Activated T-helper 1 cell treated with anti-CD3 and anti-CD28 coated beads, Interleukin-2, amount 50 U/mL, for 16 hours (primary cell): ENCODE measurements at places on chromosomes 1 and 21.
A peak's percentile ranks its signal among the peaks of the same experiment; 100 is the strongest.

DNA sequence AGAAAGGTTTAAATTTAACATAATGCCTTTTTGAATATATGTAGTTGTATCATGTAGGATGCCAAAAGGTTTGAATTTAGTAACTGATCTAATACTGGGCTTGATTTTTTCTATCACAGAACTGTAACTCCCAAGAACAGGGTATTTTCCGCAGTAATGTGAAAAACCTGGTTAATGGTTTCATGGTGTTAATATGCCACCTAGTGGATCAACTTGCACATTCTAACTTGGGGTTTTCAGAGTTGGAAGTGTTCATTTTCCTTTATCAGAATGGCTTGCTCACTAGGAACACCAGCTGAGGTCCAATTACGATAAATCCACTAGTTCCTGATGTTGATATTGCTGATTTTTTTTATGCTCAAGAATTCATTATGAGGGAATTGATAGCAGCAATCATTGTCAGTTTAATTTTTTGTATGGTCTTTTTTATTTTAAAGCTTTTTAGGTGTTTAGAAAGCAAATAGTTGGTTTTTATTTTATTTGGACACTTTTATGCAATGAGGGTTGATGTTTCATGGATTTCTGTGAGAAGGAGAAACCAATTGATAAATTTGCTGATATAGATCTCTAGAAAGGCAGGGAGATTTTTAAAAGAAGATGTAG, 157.2 kb downstream of the PLA2G4A start:
- no peak for DNase-seq

- DNase-seq: no peak
These were observed 39.1 kb downstream of the TYW3 start for GRCh38 chr1:74771913-74772515.

DNA sequence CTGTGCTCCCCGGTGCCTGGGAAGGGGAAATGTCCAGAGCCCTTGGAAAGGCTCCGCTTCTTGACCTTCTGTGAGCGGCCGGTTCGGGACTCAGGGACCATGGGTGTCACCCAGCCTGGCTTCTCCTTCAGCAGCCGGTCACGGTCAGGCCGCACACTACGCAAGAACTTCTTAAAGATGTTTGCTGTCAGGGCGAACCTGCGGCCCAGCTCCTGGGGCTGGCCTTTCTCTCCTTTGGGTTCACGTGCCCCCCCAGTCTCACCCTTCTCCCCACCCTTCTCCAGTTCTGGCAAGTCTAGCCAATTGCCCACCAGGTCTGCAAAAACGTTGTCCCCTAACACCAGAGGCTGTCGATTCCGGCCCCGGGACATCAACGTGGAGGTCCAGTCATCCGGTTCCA, 12.1 kb downstream of the INKA2 start:
- DNase-seq: no peak

GRCh38 chr1:176826265-176826664, 338.2 kb downstream of the ASTN1 start:
- DNase-seq: no peak

DNA sequence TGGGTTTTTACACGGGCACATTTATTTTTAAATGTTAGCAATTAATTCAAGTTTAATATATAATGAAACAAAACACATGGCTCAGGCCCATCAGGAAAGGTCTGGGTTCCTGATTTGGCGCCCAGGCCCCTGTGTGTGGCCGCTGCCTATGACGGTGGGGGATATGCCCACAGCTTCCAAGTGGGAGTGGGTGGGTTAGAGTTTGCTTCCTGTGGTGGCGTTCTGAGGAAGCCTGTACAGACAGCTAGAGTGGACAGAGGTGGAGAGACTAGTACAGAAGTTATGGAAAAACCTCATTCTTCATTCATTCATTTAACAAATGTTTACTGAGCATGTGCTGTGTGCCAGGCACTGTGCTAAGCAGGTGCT, 22.4 kb upstream of the EPS8L3 start:
- no peak for DNase-seq

DNA sequence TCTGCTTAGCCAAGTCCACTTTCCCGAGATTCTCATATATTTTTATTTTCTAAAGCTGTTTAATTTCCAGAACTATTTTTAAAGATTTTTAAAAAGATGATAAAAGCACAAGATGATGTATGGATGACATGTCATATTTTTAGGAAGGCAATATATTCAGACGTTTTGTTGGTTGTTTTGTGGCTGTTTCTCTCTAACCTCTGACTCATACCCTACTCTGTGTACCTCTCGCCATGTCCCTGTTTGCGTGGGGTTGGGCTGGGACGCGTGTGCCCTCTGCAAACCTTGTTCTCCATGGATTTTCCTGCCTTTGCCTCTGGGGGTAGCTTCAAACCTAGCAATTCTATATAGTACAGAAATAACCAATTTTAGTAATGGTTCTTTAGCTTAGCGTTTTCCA, 132.0 kb downstream of the GALNT2 start:
- DNase-seq: no peak

DNA sequence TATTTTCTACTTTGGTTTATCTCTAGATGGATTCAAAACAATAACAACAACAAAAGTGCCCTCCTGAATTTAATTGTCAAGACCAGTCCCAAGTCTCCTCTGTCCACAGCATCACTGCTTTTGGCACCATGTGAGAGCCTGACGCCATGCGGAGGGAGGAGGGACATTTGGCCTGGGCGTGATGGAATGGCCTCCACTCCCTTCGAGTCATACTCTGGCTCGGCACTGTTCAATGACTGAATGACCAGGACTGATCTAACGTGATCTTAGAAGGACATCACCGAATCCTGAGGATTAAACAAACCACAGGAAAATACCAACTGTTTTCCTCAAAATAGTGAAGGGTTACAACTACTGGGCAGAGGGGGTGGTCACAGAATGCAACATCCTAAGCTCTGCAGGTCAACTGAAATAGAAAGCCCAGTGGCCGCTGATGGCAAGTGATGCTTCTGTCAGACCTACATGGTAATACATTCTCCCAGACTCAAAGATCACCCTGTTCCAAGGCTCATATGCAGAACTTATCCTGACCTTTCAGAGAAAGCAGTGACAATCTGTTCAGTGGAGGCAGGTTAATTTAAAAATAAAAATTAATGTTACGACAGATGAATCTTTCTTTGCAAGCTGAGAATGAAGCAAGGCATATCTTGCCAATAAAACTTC, 19.1 kb downstream of the SRSF4 start:
- DNase-seq: no peak

GRCh38 chr1:116694524-116694923, 27.0 kb upstream of the IGSF3 start:
- DNase-seq: no peak

DNA sequence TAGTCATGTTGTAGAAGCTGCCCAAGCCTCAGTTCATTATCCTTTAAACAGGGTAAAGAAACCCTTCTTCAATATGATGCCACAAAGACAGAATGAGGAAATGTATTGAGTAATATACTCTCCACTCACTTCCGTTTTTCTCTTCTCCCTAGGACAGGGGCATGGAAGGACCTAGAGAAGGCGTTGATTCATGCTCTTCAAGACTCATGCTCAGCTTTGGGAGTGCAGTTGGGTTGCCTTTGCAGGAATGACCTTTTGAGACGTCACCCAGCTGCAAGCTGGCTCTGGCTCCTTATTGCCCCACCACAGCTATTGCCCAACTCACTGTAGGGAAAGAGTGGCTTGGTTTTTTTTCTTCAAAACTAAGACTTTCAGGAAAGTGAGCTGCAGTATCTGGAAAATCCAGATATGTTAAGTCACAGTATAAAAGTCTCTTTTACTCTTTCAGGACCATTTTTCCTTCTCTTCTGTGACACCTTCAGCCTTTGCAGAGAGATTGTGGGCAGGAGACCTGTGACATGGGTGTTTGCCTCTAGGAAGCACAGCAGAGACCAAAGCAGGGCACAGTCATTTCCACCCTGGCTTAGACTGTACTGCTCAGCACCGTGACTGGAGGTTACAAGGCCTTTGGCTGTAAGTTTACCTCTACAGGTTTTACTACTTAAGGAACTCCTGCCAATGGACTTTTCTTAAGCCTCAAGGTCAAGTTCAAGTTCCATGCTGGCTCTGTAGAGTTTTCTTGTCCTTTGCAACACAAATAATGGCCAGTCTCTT, 39.5 kb downstream of the XCL2 start:
- DNase-seq: no peak

- no peak for DNase-seq
These were observed 67.7 kb downstream of the PIK3R3 start for GRCh38 chr1:46064708-46065107.

DNA sequence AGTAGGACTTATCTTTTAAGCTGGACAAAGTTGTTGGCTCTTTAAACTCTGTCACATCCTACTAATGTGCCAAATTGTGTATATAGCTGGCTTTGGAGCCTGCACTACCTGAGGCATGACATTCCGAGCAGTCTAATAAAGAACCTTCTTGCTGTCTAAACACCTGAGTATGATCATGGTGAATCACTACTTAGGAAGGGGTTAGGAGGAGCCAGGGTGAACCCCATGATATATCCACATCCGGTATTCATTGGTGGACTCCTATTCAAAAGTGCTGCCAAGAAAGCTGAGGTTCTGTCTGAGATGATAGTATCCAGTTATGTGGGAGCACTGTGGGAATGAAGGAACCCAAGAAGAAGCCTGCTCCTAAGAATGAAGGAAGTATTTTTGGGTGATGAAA, 27.1 kb downstream of the CRNN start:
- DNase-seq: no peak

- DNase-seq: no peak
These were observed 938.9 kb upstream of the ADGRL4 start for GRCh38 chr1:79945391-79945790.

DNA sequence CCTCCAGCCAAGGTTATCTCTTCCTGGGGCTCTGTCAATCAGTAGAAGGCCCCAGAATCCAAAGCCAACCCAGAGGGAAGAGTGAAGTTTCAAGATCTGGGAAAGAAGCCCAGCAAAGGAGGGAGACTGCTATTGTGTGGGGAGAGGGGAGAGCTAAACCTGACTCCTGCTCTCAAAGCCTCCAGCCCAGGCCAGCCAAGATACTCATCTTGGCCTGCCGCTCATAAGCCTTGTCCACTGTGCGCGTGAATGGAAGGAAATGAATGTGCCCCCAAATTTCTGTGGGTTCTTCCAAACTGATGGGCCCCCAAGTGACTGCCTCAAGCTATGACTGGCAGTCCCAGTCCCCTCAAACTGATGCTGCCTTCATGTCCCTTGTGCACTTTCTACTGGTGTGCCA, 2.0 kb downstream of the PLXNA2 start:
- DNase-seq: no peak

- no peak for DNase-seq
These were observed 30.4 kb upstream of the DISP3 start for GRCh38 chr1:11448373-11449099.

GRCh38 chr1:163039707-163040093, 29.5 kb upstream of the RGS4 start:
- no peak for DNase-seq

GRCh38 chr21:28253338-28253737, 739.3 kb downstream of the LTN1 start:
- DNase-seq: no peak

DNA sequence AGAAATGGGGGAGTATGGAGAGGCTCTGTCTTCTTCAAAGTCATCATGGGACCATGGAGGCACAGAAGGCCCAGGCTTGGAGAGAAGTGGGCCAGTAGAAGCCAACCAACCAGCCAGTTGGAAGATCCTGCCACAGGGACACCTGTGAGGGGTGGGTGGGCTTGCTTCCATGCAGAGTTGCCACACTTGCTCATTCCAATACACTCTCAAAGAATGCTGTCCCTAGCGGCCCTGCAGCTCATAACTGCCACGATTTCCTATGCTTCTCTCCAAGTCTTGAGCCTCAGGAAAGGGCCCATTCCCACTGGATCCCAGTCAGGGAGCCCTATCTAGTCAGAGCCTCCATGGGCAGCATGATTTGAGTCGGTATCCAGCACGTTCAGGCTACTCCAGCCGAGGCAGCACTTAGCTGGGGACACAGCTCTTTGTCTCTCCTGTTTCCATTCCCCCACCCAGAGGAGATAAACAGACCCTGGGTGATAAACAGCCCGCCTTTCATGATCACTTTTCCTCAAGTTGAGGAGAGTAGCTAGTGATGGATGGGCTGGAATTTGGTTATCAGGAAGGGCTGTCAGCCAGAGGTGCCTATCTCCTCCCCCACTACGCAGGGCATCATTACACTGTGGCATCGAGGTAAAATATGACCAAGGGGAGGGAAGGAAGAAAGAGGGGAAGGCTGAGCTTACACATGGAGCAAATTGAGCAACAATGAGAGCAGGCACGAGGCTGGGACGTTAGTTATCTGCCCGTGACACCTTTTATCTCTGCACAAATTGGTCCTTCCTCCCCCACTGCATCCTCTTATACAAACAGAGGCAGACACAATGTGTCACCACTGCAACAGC, 64.6 kb downstream of the ERI3 start:
- DNase-seq: no peak

DNA sequence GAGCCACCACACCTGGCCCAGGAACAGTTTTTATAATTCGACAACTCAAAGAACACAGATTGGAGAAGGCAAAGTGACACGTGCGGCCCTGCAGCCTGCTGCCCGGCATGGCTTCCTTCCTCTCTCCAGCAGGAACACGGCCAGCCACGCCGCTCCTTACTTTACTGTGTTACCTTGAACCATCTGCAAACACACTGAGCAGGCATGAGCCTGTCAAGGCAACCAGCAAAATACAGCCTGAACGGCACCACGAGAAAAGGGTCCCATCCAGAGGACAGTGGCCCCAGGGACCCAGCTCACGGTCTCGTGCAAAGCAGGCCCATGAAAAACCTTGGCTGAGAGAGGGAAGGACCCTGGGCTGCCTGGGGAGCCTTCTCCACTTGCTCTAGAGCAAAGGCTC, 38.8 kb downstream of the NPHP4 start:
- DNase-seq: no peak

GRCh38 chr1:116521186-116521585, 49.6 kb downstream of the CD58 start:
- no peak for DNase-seq

- no peak for DNase-seq
These were observed 192.5 kb downstream of the FOXD2 start for GRCh38 chr1:47630346-47630745.

DNA sequence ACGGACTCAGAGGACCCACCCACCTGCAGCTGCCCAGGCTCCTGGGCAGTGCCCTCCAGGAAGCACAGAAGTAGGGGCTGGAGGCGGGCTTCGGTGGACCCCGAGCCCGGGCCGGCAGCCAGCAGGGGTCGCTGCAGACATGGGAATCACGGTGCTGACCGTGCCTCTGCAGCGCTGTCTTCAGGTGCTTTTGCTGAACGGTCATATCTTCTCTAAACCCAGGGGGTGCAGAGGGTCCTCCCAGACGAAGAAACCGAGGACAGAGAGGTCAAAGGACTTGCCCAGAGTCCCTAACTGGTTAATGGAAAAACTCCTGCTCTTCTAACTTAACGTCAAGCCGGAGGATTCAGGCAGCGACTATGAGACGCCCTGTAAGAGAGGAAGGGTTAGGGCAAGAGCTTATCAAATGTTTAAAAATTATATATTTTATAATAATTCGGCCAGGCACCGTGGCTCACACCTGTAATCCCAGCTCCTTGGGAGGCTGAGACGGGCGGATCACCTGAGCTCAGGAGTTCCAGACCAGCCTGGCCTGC, 21.5 kb upstream of the LEFTY2 start:
- DNase-seq: peak; percentile 22

- no peak for DNase-seq
These were observed 564.3 kb downstream of the USP25 start for GRCh38 chr21:16294128-16294527.
